Activated T-cell treated with anti-CD3 and anti-CD28 coated beads, Interleukin-2, amount 50 U/mL, for 72 hours (primary cell): ENCODE measurements at places on chromosomes 4 and X. TPM values are rescaled to one million over a fixed set of nuclear protein-coding genes. Genes with fewer than 3 reads are reported as not detected.

DNA sequence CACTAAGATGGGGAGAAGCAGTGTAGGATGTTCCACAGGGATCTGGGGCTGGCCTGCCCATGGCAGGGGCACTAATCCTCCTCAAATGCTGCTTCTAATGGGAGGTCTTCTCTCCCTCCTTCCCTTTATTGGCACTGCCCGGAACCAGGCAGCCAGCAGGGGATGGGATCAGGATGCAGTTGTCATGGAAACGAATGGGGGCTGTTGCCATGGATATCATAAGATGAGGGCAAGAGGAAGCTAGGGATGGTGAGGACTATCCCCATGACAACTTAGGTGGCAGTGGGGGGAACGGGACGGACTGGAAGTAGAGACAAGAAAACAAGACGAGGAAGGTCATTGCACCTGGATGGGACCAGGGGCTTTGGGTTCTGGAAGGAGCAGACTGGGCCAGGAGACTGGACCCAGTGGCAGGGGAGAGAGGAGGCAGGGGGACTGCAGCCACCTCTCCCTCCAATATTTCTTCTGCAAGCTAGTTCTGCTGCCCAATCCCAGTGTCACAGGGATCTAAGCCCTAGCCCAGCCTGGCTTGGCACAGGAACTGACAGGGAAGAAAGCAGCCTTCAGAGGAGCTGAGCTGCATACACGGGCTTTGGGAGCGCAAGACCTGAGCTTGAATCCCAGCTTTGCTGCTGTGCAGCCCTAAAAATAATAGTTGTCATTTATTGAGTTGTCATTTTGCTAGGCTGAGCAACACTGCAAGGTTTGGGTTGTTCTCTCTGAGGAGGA lies 19.0 kb downstream of the IQSEC2 start:
- H3K36me3 ChIP-seq: no peaks in the 10 kb centered on the region
- H3K4me1 ChIP-seq: peaks cover 31% of the 10 kb centered on the region
- H3K4me3 ChIP-seq: peak overlapping the region; percentile 56
- H3K27me3 ChIP-seq: peaks cover 71% of the 10 kb centered on the region
- DNase-seq: no peak

- no peak overlapping the region for H3K27ac ChIP-seq
- H3K4me1 ChIP-seq: no peaks in the 10 kb centered on the region
- no peaks in the 10 kb centered on the region for H3K36me3 ChIP-seq
Observed at GRCh38 chr4:76562161-76562560, 127.1 kb downstream of the SHROOM3 start.

DNA sequence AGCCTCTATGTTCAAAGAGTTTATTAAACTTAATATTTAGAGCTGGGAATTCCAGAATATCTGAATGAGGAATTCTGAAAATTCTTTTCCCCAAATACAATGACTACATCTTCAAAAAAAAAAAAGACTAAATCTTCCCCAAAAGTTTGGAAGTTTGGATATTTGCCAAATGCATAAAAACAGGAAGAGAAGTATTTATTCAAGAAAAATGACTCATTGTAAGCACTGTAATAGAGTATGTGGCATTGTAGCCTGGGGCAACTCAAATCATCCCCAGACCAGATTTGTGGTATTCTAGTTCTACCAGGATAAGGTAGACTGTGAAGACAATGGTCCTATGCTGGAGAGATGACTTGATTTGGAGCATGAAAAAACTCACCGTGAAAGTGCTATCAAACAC lies 78.5 kb upstream of the PDHA2 start:
- no peaks in the 10 kb centered on the region for H3K27me3 ChIP-seq
- H3K27ac ChIP-seq: no peak overlapping the region
- H3K4me3 ChIP-seq: no peak overlapping the region
- H3K36me3 ChIP-seq: no peaks in the 10 kb centered on the region

DNA sequence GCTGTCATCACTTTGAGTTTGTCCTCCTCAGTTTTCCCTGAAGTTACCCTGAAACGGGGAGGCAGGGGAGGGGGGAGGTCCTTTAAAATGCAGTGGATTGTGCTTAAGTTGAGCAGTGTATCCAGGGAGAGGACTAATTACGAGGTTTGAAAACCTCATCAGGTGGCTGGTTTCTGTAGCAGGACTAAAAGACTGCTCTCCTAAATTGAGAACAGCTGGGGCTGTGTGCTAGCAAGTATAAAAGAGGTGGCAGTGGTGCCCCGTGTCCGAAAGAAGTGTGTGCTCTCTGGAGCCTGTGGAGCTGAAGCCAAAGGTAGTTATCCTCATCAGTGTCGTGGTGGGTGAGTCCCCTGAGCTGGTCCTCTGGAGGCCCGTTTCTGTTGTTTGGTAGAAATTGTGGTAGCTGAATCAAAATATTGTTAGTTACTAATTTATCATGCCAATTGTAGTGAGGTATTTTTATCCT lies 37.2 kb upstream of the CYP2U1 start:
- peaks cover 2% of the 10 kb centered on the region for H3K36me3 ChIP-seq
- DNase-seq: no peak
- H3K27ac ChIP-seq: no peak overlapping the region
- peaks cover 38% of the 10 kb centered on the region for H3K4me1 ChIP-seq
- peaks cover 43% of the 10 kb centered on the region for H3K27me3 ChIP-seq
- no peak overlapping the region for H3K4me3 ChIP-seq

GRCh38 chr4:80173401-80173800 lies 23.9 kb upstream of the PRDM8 start:
- peaks cover 10% of the 10 kb centered on the region for H3K36me3 ChIP-seq
- peak overlapping the region; percentile 71 for H3K4me3 ChIP-seq
- peak overlapping the region; percentile 76 for H3K27ac ChIP-seq
- peaks cover 10% of the 10 kb centered on the region for H3K27me3 ChIP-seq
- DNase-seq: peak; percentile 61

DNA sequence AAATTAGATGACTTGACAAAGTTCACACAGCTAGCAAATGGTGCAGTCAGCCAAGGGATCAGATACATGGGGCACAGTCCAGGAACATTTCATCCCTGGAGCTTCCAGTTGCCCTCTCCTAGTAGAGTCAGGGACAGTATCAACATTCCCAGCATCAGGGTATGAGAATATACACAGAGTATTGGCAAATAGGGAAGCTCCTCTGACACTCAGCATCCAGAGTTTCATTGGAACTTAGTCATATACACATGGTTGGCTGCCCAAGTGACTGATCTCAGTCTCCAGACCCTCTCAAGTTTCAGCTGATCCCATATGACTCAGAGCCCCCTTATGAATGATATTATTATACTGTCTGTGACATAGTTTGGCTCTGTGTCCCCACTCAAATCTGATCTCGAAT lies 13.7 kb upstream of the KCTD8 start:
- no peak overlapping the region for H3K27ac ChIP-seq

- no peaks in the 10 kb centered on the region for H3K27me3 ChIP-seq
- H3K27ac ChIP-seq: peak overlapping the region; percentile 90
- H3K36me3 ChIP-seq: peaks cover 3% of the 10 kb centered on the region
- peaks cover 32% of the 10 kb centered on the region for H3K4me1 ChIP-seq
- peak; percentile 33 for DNase-seq
Observed at GRCh38 chrX:21932292-21933002, 8.1 kb upstream of the SMS start.

- no peak overlapping the region for H3K4me3 ChIP-seq
- peaks cover 9% of the 10 kb centered on the region for H3K27me3 ChIP-seq
- H3K4me1 ChIP-seq: no peaks in the 10 kb centered on the region
Observed at GRCh38 chrX:134396174-134396573, 63.8 kb upstream of the HPRT1 start.

- H3K27ac ChIP-seq: no peak overlapping the region
- H3K4me1 ChIP-seq: no peaks in the 10 kb centered on the region
- DNase-seq: no peak
- H3K36me3 ChIP-seq: no peaks in the 10 kb centered on the region
- no peak overlapping the region for H3K4me3 ChIP-seq
Observed at GRCh38 chr4:29046781-29047180, 1673.4 kb upstream of the PCDH7 start.

- H3K4me1 ChIP-seq: peaks cover 6% of the 10 kb centered on the region
- H3K27me3 ChIP-seq: peaks cover 24% of the 10 kb centered on the region
- peak; percentile 78 for DNase-seq
- no peak overlapping the region for H3K4me3 ChIP-seq
- H3K36me3 ChIP-seq: no peaks in the 10 kb centered on the region
Observed at GRCh38 chrX:149871940-149872339, 9.0 kb upstream of the MAGEA8 start.

DNA sequence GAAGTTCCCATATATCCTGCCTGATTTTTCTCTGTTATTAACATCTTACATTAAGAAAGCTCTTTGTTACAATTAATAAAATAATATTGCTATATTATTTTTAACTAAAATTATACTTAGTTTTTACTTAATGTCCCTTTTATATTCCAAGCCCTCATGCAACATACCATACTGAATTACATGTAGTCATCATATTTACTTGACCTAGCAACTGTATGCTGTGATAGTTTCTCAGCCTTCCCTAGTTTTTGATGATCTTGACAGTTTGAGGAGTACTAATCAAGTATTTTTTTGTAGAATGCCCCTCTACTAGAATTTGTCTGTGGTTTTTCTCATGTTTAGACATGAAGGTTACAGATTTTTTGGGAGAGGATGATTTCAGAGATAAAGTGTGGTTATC lies 1503.8 kb upstream of the PABPC4L start:
- H3K4me3 ChIP-seq: no peak overlapping the region
- H3K36me3 ChIP-seq: no peaks in the 10 kb centered on the region
- no peaks in the 10 kb centered on the region for H3K4me1 ChIP-seq
- H3K27me3 ChIP-seq: no peaks in the 10 kb centered on the region

GRCh38 chr4:39341075-39341725 lies 25.0 kb downstream of the RFC1 start:
- H3K27ac ChIP-seq: no peak overlapping the region
- no peak for DNase-seq
- no peaks in the 10 kb centered on the region for H3K27me3 ChIP-seq
- H3K36me3 ChIP-seq: peaks cover 29% of the 10 kb centered on the region

GRCh38 chrX:22740836-22741235 lies 258.9 kb upstream of the DDX53 start:
- H3K4me3 ChIP-seq: no peak overlapping the region
- no peaks in the 10 kb centered on the region for H3K36me3 ChIP-seq
- H3K27me3 ChIP-seq: no peaks in the 10 kb centered on the region

GRCh38 chrX:10617999-10618351 lies 2.4 kb downstream of the MID1 start:
- H3K27ac ChIP-seq: no peak overlapping the region
- H3K4me3 ChIP-seq: no peak overlapping the region
- H3K36me3 ChIP-seq: no peaks in the 10 kb centered on the region
- peaks cover 62% of the 10 kb centered on the region for H3K27me3 ChIP-seq
- H3K4me1 ChIP-seq: peaks cover 14% of the 10 kb centered on the region

- no peak for DNase-seq
- no peaks in the 10 kb centered on the region for H3K36me3 ChIP-seq
- H3K4me3 ChIP-seq: no peak overlapping the region
- no peaks in the 10 kb centered on the region for H3K4me1 ChIP-seq
- no peak overlapping the region for H3K27ac ChIP-seq
- H3K27me3 ChIP-seq: peaks cover 29% of the 10 kb centered on the region
Observed at GRCh38 chr4:119647558-119647957, 19.0 kb upstream of the PDE5A start.

GRCh38 chr4:124173912-124174311 lies 538.6 kb downstream of the ANKRD50 start:
- DNase-seq: no peak
- no peak overlapping the region for H3K4me3 ChIP-seq
- no peaks in the 10 kb centered on the region for H3K27me3 ChIP-seq
- H3K36me3 ChIP-seq: no peaks in the 10 kb centered on the region

DNA sequence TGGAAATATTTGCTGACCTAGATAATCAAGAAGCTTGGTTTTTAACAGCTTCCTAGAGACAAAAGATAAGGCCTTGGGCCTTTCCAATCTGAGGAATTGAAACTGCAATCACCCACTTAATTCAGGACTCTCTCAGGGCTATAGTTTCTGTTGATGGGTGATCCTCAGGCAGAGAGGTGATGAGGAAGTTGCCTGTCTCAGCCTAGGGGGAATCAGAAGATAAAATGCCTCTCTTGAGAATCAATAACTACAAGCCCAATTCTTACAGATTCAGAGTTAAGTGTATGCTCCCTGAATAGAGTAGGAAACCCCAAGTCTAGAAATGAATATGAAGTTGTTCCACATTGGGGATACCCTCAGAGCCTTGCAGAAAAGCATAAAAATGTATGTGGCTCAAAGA lies 45.5 kb downstream of the NFKB1 start:
- H3K4me3 ChIP-seq: no peak overlapping the region
- peaks cover 5% of the 10 kb centered on the region for H3K36me3 ChIP-seq
- peak overlapping the region; percentile 47 for H3K27ac ChIP-seq
- H3K27me3 ChIP-seq: no peaks in the 10 kb centered on the region

- DNase-seq: no peak
- no peaks in the 10 kb centered on the region for H3K4me1 ChIP-seq
- H3K4me3 ChIP-seq: no peak overlapping the region
- H3K27ac ChIP-seq: no peak overlapping the region
- H3K27me3 ChIP-seq: no peaks in the 10 kb centered on the region
- H3K36me3 ChIP-seq: no peaks in the 10 kb centered on the region
Observed at GRCh38 chr4:188942606-188943005, 803.4 kb downstream of the TRIML1 start.

SCD5 gene
- 1.6 TPM for total RNA-seq

FOXR2 gene
- total RNA-seq: not detected

SCML2 gene
- total RNA-seq: 3.0 TPM

CHIC1 gene
- total RNA-seq: 6.0 TPM

PNMA6A gene
- 0.60 TPM for total RNA-seq

UGT2A3 gene
- total RNA-seq: not detected

CFI gene
- 0.17 TPM for total RNA-seq

RGN gene
- total RNA-seq: not detected

EVC gene
- total RNA-seq: 3.5 TPM

TLR1 gene
- 3.2 TPM for total RNA-seq

PSAPL1 gene
- total RNA-seq: not detected

ZNF182 gene
- 9.1 TPM for total RNA-seq
